ENCODE measurements at places on chromosomes 11 and 22. TPM values are rescaled to one million over a fixed set of nuclear protein-coding genes. Genes with fewer than 3 reads are reported as not detected.

The OR6T1 gene
- total RNA-seq, result not detected

The KCNK4 gene
- not detected for total RNA-seq

The RHBDD3 gene
- 20.0 TPM for total RNA-seq

The NEFH gene
- total RNA-seq, result 0.07 TPM

The CSTPP1 gene
- total RNA-seq, result 29.4 TPM

The CNIH2 gene
- total RNA-seq, result 2.9 TPM

The F2 gene
- total RNA-seq, result 2.0 TPM

The MRPL23 gene
- 160 TPM for total RNA-seq

The PTPRCAP gene
- total RNA-seq, result 0.33 TPM

The MIAT gene
- total RNA-seq, result 0.34 TPM

The APOBEC3B gene
- 30.2 TPM for total RNA-seq

The DGAT2 gene
- 2.1 TPM for total RNA-seq

The MLC1 gene
- total RNA-seq, result not detected

The SPDYC gene
- not detected for total RNA-seq

The OR5F1 gene
- not detected for total RNA-seq

The GAB4 gene
- total RNA-seq, result not detected

The RELT gene
- total RNA-seq, result 8.0 TPM

The CNGA4 gene
- not detected for total RNA-seq

The ANO9 gene
- total RNA-seq, result 1.2 TPM

The C2CD2L gene
- 7.1 TPM for total RNA-seq

The PARVG gene
- total RNA-seq, result not detected

The PRDM11 gene
- total RNA-seq, result 4.6 TPM

The NXPE1 gene
- not detected for total RNA-seq

The LRRC32 gene
- total RNA-seq, result 0.46 TPM

The KREMEN1 gene
- 1.9 TPM for total RNA-seq
